ENCODE measurements at places on chromosomes 16 and 17. TPM values are rescaled to one million over a fixed set of nuclear protein-coding genes. Genes with fewer than 3 reads are reported as not detected.
A peak's percentile ranks its signal among the peaks of the same experiment; 100 is the strongest.

DNA sequence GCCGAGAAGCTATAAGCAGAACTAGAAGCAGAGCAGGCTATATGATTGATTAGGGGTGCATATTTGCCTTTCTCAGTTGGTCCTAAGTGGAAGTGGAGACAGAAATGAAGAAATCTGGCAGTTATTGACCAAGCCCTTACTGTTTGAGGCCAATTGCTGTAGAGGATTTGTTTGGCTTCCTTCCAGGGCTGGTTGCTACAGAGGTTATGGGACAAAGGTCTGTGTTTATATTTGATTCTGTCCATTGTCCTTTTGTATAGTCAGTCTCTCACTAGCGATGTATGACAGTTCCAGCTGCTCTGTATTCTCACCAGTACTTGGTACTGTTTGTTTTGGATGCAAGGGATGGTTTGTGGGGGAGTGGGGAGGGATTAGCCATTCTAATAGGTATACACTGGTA is 7.3 kb upstream of the ALOX15 start:
- H3K36me3 ChIP-seq, result no peaks in the 10 kb centered on the region
- no peaks in the 10 kb centered on the region for H3K4me1 ChIP-seq
- H3K27ac ChIP-seq, result no peak overlapping the region
- H3K27me3 ChIP-seq, result peaks cover 19% of the 10 kb centered on the region

- no peaks in the 10 kb centered on the region for H3K27me3 ChIP-seq
- DNase-seq, result no peak
- H3K4me3 ChIP-seq, result peak overlapping the region; percentile 98
- peaks cover 70% of the 10 kb centered on the region for H3K4me1 ChIP-seq
Observed at GRCh38 chr16:56935201-56935600, 3.3 kb downstream of the HERPUD1 start.

- H3K27me3 ChIP-seq, result peaks cover 23% of the 10 kb centered on the region
- no peak for DNase-seq
- H3K4me3 ChIP-seq, result no peak overlapping the region
Observed at GRCh38 chr17:43330876-43331639, 67.7 kb upstream of the ARL4D start.

DNA sequence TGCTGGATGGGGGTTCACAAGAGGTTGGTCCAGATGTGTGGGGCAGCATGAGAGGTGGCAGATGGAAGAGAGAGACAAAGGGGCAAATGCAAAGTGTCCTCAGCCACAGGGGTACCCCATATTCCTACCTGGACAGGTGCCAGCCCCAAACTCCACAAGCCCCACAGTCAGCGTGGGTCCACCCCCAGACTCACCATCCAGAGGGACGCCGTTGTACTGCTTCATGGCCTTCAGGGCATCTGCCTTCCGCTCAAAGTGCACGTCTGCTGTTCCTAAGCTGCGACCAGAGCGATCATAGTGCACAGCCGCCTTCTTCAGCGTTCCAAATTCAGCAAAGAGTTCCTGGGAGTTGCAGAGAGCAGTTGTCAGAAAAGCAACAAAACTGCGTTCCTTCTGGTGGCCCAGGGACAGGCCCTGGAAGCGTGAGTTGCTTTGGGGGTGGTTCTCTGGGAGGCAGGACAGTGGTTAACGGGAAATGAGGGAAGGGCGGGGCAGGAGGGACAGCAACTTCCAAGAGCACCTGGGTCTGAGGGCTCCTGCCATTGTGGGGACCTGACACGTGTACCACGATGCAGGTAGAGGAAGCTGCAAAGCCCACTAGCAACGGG is 2.3 kb downstream of the ALYREF start:
- H3K36me3 ChIP-seq, result peaks cover 50% of the 10 kb centered on the region
- peaks cover 36% of the 10 kb centered on the region for H3K4me1 ChIP-seq
- DNase-seq, result no peak
- no peaks in the 10 kb centered on the region for H3K27me3 ChIP-seq
- H3K27ac ChIP-seq, result no peak overlapping the region
- H3K4me3 ChIP-seq, result peak overlapping the region; percentile 85

DNA sequence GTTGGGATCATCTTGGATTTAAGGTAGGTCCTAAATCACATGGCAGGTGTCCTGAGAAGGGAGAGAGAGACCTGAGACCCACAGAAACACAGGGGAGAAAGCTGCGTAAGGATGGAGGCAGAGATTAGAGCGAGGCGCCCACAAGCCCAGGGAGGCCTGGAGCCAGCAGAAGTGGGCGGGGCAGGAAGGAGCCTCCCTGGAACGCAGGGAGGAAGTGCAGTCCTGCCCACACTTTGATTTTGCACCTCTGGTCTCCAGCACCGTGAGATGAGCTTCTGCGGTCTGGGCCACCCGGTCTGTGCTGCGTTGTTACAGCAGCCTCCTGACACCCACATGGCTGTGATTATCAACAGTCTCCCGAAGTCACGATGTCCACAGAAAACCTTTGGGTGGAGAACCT is 6.4 kb downstream of the DNASE1L2 start:
- peaks cover 2% of the 10 kb centered on the region for H3K36me3 ChIP-seq
- no peak overlapping the region for H3K27ac ChIP-seq
- H3K4me1 ChIP-seq, result no peaks in the 10 kb centered on the region

DNA sequence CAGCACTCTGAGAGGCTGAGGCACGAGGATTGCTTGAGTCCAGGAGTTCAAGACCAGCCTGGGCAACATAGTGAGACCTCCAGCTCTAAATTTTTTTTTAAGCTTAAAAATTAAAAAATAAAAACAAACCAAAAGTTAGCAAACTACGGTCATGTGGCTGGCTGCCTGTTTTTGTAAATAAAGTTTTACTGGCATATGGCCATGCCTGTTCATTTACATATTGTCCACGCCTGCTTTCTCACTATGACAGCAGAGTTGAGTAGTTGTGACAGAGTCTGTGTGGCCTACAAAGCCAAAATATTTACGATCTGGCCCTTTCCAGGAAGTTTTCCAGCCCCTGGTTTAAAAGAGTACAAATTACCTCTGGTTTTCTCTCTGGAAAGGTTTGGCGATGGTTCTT is 3.3 kb downstream of the SLX4 start:
- no peaks in the 10 kb centered on the region for H3K27me3 ChIP-seq
- peaks cover 24% of the 10 kb centered on the region for H3K36me3 ChIP-seq
- H3K4me3 ChIP-seq, result no peak overlapping the region
- H3K27ac ChIP-seq, result no peak overlapping the region
- no peak for DNase-seq

DNA sequence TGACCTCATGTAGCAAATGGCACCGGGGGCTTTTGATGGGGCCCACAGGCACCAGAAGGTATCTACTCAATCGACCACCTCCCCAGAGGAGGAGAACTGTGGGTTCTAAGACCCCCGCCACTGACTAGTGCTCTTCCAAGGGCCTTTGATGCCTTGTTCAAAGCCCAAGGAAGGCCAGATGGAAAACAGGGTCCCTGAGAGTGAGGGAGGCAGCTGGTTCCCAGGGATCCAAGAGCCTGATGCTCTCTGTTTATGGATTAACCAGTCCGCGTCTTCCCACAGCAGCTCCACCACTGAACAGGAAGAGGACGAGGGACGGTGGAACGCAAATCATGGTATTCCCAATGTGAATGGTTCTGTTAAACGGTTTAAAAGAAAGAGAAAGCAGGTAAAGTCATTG is 7.6 kb downstream of the PHB1 start:
- no peak overlapping the region for H3K27ac ChIP-seq
- no peak for DNase-seq
- no peak overlapping the region for H3K4me3 ChIP-seq

- no peak overlapping the region for H3K4me3 ChIP-seq
- no peak for DNase-seq
- no peaks in the 10 kb centered on the region for H3K4me1 ChIP-seq
- H3K27me3 ChIP-seq, result no peaks in the 10 kb centered on the region
- H3K27ac ChIP-seq, result no peak overlapping the region
Observed at GRCh38 chr16:78473031-78473699, 373.7 kb downstream of the WWOX start.

DNA sequence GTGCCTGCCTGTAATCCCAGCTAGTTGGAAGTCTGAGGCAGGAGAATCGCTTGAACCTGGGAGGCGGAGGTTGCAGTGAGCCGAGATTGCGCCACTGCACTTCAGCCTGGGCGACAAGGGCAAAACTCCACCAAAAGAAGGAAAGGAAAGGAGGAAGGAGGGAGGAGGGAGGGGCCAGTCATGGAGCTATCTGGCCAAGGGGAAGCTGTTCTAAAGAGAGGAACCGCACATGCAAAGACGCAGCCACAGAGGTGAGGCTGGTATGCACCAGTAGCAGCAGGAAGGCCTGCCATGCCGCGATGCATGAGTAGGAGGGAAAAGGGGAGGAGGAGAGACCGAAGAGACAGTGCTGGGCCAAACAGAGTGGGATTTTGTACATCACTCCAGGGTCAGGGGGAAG is 35.9 kb downstream of the HSBP1 start:
- no peak for DNase-seq
- no peaks in the 10 kb centered on the region for H3K4me1 ChIP-seq
- no peak overlapping the region for H3K27ac ChIP-seq
- H3K27me3 ChIP-seq, result no peaks in the 10 kb centered on the region
- no peaks in the 10 kb centered on the region for H3K36me3 ChIP-seq
- H3K4me3 ChIP-seq, result no peak overlapping the region

Gene ACBD4
- 12.3 TPM for total RNA-seq

Gene SHISA9
- total RNA-seq, result not detected

Gene STH
- total RNA-seq, result not detected

Gene ABCA9
- not detected for total RNA-seq

- H3K27me3 ChIP-seq, result peaks cover 8% of the 10 kb centered on the region
- DNase-seq, result no peak
Observed at GRCh38 chr16:77540646-77541045, 105.8 kb upstream of the ADAMTS18 start.

- no peaks in the 10 kb centered on the region for H3K27me3 ChIP-seq
- H3K4me3 ChIP-seq, result peak overlapping the region; percentile 88
- H3K4me1 ChIP-seq, result peaks cover 39% of the 10 kb centered on the region
- no peak for DNase-seq
- H3K36me3 ChIP-seq, result peaks cover 4% of the 10 kb centered on the region
- H3K27ac ChIP-seq, result peak overlapping the region; percentile 74
Observed at GRCh38 chr16:48244863-48245195, 729 bp downstream of the LONP2 start.

DNA sequence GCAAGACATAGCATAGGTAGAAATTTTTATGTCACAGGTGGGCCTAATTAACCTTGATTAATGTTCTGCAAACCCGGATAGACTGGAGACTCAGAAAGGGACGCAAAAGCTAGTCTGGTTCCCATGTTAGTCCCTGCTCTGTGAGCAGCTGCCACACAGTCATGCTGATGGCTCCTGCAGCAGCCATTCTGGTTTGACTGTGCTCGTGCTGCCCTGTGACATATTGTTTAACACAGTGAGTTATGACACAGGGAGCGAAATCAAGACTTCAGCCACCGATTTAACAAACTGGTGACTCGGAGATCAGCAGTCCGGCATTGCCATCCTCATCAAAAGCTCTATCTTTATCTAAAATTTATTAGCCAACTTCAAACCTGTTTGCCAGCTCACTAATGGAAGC is 169.8 kb downstream of the WWOX start:
- H3K4me1 ChIP-seq, result no peaks in the 10 kb centered on the region
- H3K27ac ChIP-seq, result no peak overlapping the region
- peaks cover 17% of the 10 kb centered on the region for H3K36me3 ChIP-seq
- H3K27me3 ChIP-seq, result no peaks in the 10 kb centered on the region
- no peak overlapping the region for H3K4me3 ChIP-seq
- no peak for DNase-seq

DNA sequence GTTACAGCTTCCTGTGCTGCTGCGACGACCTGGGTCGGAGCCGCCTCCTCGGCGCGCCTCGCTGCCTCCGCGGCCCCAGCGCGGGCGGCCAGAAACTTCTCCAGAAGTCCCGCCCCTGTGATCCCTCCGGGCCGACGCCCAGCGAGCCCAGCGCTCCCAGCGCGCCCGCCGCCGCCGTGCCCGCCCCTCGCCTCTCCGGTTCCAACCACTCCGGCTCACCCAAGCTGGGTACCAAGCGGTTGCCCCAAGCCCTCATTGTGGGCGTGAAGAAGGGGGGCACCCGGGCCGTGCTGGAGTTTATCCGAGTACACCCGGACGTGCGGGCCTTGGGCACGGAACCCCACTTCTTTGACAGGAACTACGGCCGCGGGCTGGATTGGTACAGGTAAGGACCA is 746 bp downstream of the HS3ST2 start:
- H3K27ac ChIP-seq, result no peak overlapping the region
- no peak overlapping the region for H3K4me3 ChIP-seq
- H3K27me3 ChIP-seq, result peaks cover 36% of the 10 kb centered on the region
- no peak for DNase-seq

Gene MKS1
- total RNA-seq, result 27.1 TPM

- no peak overlapping the region for H3K27ac ChIP-seq
- DNase-seq, result no peak
- H3K27me3 ChIP-seq, result no peaks in the 10 kb centered on the region
Observed at GRCh38 chr16:11340710-11341109, 4.5 kb upstream of the RMI2 start.

DNA sequence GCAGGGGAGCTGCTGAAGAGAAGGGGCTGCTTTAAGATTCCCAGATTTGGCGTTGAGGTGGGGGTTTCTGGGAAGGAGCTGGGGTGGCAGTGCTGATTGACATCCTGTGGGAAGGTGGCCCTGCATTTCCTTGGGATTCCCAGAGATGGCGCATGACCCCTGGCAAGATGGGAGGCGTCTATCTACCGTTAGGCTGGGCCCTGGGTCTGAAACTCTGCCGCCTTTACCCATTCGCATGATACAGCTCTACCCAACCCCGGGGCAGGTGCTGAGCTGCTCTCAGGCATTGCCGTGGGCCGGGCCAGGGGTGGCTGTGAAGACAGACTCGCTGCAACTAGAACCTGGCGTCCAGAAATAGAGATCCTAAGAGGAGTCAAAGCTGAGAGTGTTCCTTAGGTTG is 9.9 kb upstream of the MVD start:
- no peak overlapping the region for H3K27ac ChIP-seq
- no peaks in the 10 kb centered on the region for H3K4me1 ChIP-seq
- H3K36me3 ChIP-seq, result peaks cover 2% of the 10 kb centered on the region

GRCh38 chr17:80380068-80380467 is 34.9 kb upstream of the ENDOV start:
- peaks cover 59% of the 10 kb centered on the region for H3K36me3 ChIP-seq
- DNase-seq, result no peak
- no peaks in the 10 kb centered on the region for H3K27me3 ChIP-seq
- no peak overlapping the region for H3K27ac ChIP-seq
- no peak overlapping the region for H3K4me3 ChIP-seq

DNA sequence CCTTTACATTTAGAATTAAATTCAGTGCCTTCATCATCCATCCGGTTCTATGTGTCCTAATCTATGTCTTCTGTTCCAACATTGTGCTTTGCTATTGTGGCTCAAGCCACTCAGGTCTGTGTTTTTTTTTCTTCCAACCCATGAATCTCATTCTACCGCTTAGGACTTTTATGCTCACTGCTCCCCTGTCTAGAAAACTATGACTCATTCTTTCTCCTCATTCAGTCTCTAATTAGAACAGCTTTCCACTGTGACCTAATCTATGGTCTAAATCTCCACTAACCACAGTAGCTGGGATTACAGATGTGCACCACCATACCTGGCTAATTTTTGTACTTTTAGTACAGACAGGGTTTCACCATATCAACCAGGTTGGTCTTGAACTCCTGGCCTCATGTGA is 418.7 kb downstream of the KCNJ2 start:
- DNase-seq, result no peak
- H3K4me3 ChIP-seq, result no peak overlapping the region
- H3K27me3 ChIP-seq, result no peaks in the 10 kb centered on the region
- no peaks in the 10 kb centered on the region for H3K36me3 ChIP-seq
- H3K27ac ChIP-seq, result no peak overlapping the region

- no peaks in the 10 kb centered on the region for H3K27me3 ChIP-seq
- peak; percentile 66 for DNase-seq
- H3K4me1 ChIP-seq, result peaks cover 89% of the 10 kb centered on the region
Observed at GRCh38 chr17:27466376-27466742, 10.1 kb downstream of the KSR1 start.
